Esophagus mucosa (tissue), 1 donor: ENCODE measurements at places on chromosomes 3 and 15.

DNA sequence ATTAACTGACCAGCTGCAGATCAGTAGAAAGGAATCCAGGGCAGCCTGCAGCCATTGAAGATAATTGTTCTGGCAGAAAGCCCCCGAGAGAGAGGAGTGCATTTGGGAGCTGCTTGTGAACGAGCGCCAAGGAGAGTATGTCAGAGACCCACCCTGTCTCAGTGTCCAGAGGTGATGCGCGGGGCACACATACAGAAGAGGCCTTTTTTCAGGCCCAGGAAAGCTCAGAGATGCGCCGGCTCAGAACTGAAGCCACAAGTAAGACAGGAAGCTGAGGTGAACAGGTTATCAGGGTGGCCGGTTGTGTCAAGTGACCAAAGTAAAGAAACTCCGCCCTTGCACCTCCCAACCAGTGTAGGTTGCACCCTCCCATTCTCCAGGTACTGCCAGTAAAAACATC is 59.8 kb upstream of the HEG1 start:
- peak; percentile 11 for ATAC-seq

DNA sequence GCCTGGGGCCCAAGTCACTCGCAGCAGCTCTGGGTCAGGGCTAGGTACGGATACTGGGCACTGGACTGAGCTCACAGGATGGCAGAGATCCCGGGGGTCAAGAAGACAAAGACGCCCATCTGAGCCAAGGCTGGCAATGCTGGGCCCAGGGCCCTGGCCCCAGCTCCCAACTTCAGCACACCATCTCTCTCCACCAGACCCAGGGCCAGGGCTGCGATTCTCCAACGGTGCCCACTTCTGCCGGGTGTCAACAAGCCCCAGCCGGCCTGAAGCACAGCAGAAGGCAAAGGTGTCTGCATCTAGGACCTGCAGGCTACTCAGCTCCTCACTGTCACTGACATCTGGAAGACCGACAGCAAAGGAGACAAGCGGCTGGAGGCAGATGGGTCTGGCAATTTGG is 8.6 kb downstream of the WDR73 start:
- peak; percentile 7 for ATAC-seq

- ATAC-seq = no peak
These were observed 36.7 kb downstream of the CMTM7 start for GRCh38 chr3:32428092-32429068.

DNA sequence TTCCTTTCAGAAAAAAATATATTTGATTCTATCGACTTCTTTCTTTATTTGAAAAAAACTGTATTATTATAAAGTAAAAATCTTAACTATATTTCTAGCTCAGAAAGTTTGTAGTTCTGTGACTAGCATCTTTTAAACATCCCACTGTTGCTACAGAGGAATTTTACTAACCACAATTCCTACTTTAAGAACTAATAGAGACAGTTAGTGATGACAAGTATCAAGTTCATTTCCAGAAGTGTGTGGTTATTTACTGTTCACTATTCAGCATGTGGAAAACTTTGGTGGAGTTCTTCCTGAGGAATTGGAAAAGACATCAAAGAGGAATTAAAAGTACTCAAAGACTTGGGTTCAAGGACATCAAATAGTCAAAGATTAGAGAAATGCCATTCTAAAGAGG is 524.1 kb upstream of the CBLB start:
- no peak for ATAC-seq

- ATAC-seq = no peak
These were observed 356.4 kb downstream of the MFSD1 start for GRCh38 chr3:159158213-159158612.

DNA sequence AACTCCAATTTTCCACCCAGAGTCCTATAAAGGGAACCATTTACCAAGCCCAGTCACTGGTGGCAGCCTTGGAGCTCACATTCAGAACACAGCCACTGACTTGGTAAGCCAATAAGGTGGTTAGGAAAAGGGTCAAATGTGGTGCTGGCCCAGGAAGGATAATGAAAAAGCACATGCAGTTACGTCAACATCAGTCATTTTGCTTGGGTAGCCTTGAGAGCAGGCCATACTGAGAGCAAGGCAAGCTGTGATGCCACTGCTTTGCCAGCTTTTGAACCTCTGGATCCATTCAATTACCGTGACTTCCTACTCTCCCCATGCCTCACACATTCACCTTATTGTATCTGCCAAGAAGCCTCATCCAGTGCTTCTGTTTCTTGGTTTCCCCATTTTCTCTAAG is 253.6 kb downstream of the OPA1 start:
- no peak for ATAC-seq

DNA sequence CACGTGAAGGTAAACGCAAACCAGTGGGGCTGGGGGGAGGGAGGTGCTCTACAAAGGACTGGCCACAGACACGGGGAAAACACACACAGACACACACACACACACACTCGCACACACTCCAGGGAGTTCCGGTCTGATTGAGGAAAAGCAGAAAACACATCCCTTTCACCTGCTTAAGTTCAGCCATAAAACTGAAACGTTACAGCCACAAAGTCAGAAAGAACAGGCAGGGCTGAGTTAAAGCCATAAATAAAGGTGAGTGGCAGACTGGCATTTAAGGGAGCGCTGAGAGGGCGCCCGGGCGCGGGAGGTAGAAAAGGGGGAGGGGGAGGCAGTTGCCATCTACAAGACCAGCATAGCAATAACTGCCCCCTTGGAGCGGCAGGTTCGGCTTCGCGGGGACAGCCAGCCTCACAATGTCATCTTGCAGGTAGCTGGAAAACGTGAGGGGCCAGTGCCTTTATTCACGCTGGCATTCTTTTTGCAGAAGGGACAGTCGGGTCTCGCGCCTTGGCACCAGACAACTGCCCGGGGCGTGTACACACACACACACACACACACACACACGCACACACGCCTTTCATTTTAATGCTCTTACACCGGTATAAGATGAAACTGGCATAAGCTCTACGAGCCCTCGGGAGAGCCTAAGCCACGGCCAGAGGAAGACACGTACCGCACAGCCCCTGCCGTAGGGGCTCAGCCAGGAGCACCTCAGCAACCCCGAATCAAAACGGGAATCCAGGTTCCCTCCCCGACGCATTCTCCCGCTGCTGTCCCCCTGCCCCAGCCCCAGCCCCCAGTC is 866 bp downstream of the TNIK start:
- peak; percentile 45 for ATAC-seq

DNA sequence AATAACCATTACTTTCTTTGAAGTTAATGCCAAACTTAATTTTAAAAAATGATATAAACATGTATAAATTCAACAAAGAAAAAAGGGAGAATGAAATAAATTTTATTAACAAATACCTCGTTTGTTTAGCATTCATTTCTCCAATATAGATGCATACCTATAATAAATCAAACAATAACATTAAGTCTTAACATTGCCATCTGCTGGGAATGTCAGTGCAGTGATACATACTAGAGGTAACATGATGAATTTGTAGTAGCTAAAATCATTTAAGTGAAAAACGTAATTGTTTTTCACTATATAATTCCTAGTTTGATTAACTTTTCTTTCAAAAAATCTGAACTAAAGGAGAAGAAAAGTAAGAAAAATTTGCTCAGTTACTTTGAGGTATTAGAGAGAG is 340.2 kb upstream of the CBLB start:
- no peak for ATAC-seq

DNA sequence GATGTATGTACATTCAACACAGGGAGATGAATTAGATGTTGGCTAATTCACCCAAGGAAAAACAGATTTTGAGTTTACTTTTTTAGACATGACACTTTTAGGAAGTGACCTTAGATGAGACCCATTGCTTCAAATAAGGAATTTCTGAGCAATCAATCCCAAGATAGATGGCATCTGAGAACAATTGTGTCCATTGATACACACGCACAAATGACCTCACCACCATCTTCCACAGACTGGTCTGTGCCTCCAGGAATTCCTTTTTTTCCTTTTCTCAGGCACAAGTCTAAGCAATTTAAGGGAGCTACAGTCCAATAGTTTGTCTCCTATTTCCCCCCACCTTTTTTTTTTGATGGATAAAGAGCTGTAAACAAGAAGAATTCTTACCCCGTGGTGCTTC is 265.3 kb downstream of the TBL1XR1 start:
- no peak for ATAC-seq

- no peak for ATAC-seq
These were observed 15.3 kb upstream of the CACNA1D start for GRCh38 chr3:53478921-53479664.

DNA sequence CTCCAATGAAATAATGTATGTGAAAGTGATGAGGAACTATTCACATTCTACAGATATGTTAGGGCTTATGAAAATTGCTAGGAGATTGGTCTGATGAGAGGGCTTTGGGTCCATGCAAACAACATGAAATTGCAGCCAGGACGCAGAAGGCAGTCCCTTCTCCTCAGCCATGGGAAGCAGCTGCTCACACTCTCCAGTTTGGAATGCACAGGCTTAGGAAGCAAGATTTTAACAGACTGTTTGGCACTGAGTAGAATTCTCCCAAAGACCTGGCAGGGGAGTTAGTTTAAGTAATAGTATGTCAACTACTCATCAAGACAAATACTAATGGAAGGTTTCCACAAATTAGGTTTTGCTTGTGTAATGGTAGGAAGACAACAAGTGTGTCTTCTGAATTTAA is 500.7 kb upstream of the ARRDC4 start:
- ATAC-seq = no peak

- no peak for ATAC-seq
These were observed 8.6 kb upstream of the CBLB start for GRCh38 chr3:105877336-105877910.

GRCh38 chr3:141076797-141077571 is 25.8 kb downstream of the SPSB4 start:
- ATAC-seq = no peak

DNA sequence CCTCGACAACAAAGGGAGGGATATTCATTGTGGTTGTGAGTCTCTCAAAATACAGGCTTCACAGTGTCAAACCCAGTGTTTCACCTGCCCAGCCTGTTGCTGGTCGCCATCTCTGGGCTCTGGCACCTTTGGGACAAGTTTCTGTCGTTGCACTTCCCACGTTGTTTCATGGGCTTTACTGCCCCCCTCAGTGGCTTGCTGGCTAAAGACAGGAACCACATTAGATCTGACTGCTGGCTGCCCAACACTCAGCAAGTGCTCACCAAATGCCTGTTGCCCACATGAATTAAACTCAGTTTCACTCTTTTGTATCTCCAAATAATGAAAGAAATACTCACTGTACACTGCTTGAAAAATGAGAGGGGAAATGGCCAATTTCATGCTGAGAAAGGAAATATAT is 27.6 kb downstream of the FOXL2 start:
- ATAC-seq = no peak

GRCh38 chr3:152404976-152405375 is 136.2 kb downstream of the MBNL1 start:
- ATAC-seq = no peak

GRCh38 chr3:129535075-129535474 is 6.6 kb downstream of the RHO start:
- ATAC-seq = no peak

DNA sequence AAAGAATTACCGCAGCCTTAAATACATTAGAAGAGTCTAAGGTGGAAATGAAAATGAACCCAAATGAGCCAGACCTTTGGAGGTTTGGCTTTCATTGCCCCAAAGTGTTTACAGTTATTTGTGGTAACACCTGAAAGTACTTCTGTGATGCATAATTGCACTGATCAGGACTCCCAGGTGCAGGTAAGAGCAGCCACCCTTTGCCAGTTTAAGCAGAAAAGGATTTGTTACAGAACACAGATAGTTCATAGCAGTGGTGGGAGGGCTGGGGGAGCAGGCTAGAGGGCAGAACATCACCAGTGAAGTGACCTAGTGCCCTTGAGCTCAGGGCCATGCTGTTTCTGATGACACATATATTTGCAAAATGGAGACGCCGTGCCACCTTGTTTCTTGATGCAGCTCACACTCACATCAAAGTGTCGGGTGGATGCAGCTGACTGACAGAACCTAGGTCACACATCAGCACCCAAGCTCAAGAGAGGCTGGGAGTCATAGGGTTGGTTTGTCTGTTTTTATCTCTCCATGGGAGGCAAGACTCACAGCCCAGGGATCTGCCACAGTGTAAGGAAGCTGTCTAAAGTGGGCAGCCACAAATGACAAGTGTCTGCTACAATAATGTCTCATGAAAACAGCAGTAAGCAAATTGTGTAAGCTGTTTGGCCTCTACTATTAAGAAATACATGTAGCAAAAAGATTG is 49.1 kb downstream of the NEK11 start:
- ATAC-seq = no peak

GRCh38 chr3:60365360-60365759 is 885.9 kb downstream of the FHIT start:
- peak; percentile 51 for ATAC-seq

- ATAC-seq = no peak
These were observed 59.9 kb downstream of the ETV5 start for GRCh38 chr3:186049001-186049400.

DNA sequence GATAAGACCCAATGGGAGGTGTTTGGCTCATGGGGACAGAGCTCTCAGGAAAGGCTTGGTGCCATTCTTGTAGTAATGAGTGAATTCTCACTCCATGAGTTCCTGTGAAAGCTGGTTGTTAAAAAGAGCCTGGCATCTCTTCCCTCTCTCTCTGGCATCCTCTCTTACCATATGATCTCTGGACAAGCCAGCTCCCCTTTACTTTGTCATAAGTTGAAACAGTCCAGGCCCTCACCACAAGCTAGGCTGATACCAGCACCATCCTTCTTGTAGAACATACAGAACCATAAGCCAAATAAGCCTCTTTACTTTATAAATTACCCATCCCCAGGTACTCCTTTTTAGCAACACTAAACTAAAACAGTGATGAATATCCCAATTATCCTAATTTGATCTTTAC is 166.9 kb upstream of the TMC3 start:
- ATAC-seq = no peak

- no peak for ATAC-seq
These were observed 748.1 kb downstream of the NR2F2 start for GRCh38 chr15:97078591-97078990.

GRCh38 chr15:90394748-90395442 is 6.9 kb downstream of the IQGAP1 start:
- ATAC-seq = no peak

DNA sequence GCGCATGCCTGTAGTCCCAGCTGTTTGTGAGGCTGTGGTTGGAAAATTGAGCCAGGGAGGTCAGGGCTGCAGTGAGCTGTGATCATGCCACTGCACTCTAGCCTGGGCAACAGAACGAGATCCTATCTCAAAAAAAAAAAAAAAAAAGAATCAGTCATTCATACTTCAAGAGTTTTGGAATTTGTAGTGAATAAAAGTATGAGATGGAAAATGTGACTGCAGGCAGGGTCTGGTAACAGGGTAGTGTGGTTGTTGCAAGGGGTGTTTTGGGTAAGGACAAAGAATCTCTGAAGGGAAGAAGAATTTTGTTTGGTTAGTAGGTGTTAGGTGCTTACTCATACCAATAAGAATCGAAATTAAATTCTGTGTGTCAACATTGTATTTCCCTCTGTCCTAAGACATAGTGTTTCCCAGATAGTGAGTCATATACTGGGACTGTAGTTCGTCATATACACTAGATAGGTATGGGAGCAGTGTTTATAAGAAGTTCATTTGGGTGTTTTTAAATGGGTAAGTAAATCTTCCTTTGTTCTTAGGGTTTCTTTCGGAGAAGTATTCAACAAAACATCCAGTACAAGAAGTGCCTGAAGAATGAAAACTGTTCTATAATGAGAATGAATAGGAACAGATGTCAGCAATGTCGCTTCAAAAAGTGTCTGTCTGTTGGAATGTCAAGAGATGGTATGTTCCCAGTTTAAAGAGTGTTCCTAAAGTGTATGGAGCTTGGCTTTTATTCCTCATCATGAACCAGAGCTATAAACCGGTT is 14.2 kb downstream of the NR1D2 start:
- ATAC-seq = peak; percentile 99

GRCh38 chr3:175103298-175103697 is 244.2 kb downstream of the NAALADL2 start:
- ATAC-seq = no peak

GRCh38 chr15:100806157-100806556 is 73.5 kb upstream of the ALDH1A3 start:
- no peak for ATAC-seq
